Stimulated activated CD8-positive, alpha-beta memory T cell treated with anti-CD3 and anti-CD28 coated beads, Interleukin-4, amount 100 ng/mL, for 4 hours (primary cell): ENCODE measurements at places on chromosomes 7 and 10.

DNA sequence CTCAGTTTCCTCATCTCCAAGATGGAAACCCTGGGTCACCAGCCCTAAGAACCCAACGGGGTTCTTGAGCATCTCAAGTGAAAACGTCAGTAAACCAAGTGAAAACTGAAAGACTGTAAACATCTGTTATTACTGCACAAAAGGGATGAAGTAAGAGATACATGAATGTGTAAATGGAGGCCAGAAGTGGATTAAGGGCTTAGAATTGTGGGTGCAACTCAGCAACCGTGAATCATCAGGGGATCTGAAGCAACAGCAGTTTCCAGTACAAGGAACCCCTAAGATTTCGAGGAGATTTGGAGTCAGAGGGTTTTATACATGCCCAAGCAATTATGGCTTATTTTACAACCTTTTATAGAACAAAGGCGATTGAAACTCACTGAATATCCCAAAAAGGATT lies 95.7 kb upstream of the SVIL start:
- DNase-seq: no peak

DNA sequence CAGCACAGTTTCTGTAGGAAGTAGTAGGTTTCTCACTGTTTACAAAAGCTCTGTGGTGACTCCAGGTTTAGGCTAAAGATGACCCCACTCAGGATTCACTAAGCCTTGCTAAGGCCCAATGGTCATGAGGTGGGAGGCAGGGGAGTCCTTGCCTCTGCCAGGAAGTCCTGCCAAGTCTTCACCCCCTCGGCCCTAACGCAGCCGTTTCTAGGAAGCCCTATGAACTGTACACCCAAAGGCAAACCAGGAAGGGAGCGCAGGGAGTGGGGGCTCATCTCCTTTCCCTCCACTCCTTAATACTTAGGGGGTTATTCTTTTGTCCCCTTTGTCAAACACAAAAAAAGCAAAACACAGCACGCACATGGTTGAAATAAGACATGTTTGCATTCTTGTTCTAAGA lies 64.6 kb downstream of the CTBP2 start:
- no peak for DNase-seq

- no peak for DNase-seq
Measured at GRCh38 chr7:75922966-75923603, 8.1 kb downstream of the POR start.

DNA sequence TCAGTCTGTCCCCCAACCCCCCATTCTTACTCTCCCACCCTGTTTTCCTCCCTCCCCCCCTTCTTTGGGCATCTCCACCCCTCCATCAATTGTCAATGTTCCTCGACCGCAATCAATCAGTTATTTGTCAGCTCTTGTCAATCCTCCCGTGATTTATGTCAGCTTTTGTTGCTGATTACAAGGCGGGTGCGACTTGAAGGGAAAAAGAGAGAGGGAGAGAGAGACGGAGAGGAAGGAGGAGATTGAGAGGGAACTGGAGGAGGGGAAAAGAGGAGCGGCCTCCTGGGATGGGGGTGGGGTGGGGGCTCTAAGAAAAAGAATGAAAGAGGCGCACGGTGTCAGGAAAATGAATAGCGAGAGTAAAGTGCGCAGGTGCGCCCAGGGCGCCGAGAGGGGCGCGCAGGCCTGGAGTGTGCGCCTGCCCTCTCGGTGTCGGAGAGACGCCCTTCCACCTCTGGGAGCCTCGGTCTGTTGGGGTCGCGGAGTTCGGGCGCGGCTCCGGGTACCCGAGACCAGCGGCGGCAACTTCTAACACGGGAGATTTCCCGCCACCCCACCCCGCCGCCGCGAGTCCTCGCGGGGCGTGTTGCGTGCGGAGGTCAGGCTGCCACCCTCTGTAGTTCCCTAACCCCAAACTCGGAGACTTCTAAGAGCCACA lies 1.1 kb upstream of the ZNF503 start:
- DNase-seq: no peak

- DNase-seq: no peak
Measured at GRCh38 chr7:74280985-74281384, 8.2 kb upstream of the CLIP2 start.

- DNase-seq: no peak
Measured at GRCh38 chr7:143416565-143417149, 8.0 kb upstream of the EPHA1 start.

DNA sequence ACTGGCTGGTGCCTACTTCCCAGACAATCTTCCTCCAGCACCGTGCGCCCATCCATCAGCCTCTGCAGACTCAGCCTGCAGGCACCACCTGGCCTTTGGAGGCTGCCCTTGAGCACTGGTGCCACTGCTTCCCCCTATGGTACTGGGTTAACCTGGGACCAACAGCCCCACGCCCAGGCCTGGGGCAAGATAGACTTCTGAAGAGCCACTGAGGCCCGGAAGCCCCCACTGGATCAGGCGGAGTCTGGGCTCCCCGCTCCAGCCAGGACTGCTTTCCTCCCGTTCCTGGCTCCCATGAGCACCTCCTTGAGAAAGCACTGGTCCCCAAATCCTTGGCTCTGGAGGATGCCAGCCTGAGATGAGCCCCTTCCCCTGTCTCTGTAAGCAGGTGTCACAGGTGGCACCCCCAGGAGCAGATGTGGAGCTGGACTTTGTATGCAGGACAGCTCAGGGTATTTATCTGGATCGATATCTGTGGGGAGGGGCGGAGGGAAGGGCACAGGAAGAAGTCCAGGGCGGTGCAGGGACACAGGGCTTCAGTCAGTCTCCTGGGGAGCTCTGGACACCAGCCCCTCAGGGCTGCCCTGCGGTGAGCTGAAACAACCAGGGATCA lies 206.5 kb upstream of the PPP2R2D start:
- no peak for DNase-seq

DNA sequence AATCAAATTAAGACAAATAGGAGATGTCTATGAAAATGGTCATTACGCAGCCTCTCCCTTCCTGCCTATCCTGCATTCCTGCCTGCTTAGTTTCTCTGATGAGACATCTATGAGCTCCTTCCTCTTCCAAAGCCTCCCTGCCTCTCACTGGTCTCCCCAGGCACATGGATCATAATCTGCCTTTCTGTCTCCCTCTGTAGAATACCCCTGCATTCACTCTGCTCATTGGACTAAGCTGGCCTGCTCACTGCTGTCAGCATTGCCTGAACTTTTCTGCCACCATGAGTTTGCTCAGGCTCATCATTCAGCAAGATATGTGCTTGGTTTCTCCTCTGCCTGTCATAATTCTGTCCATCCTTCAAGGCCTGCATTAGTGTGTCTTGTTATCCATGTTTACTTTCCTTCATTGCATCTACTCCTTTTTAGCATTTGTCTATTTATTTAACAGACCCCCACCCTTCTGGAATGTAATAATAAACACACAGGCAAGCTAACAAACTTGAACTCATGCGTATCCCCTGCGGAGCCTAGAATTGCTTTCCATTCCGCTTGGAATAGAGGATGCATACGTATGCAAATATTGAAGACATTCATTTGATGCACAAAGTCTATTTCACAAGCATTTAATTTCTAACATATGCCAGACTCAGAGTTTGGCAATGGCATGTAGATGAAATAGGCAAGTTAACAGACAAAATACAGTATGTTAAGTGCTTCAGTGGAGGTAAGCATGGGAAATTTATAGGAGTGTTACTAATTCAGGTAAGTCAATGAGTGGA lies 88.3 kb downstream of the PTPRZ1 start:
- DNase-seq: no peak

- DNase-seq: no peak
Measured at GRCh38 chr7:139953229-139953628, 109.5 kb downstream of the PARP12 start.

GRCh38 chr7:73904219-73905137 lies 43.5 kb downstream of the TMEM270 start:
- DNase-seq: no peak

DNA sequence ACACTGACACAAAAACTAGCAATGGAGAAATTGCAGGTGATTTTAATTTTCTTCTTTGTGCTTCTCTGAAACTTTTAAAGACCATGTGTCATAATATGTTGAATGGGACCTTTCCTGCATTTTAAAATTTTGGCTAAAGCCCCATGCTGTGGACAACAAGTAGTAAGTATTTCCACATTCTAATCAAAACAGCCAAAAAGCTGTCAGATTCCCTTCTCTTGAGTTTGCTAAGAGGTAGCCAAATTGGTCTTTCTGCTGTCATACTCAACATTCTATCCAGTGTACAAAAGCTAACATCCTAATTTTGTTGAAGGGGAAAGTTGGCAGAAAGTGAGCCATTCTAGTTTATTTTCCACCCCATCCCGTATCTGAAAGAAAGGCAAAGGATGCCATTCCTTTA lies 447.6 kb downstream of the TFEC start:
- no peak for DNase-seq

DNA sequence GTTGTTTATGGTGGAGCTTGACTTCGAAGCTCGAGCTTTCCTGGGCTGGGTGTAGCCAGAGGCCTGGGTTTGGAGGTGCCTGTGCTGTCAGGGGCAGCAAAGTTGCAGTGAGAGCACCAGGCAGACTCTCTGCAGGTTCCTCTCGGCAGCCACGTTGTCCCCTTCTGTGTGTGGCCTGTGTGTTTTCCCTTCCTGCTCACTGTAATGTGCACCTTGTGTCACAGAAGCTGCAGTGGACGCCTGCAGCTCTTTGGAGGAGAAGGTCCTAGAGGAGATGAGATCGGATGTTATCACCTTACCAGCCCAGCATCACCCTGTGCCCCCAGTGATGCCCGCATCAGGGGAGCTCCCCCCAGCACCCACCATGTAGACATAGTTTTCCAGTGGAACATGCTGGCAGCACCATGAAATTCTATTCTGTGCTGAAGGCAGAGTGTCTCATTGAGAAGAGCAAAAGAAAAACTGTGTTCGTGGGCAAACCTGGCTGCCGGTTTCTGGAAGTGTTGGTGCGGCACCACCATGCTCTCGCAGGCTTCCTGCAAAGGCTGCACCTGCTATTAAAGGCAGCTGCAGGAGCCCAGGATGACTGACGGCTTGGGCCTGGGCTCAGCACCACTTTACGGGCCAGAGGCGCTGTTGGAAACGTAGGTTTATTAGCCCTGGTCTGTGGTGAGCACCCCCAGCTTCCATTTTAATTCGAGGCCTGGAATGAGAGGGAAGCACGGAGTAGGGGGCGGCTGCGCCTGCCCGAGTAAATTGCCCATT lies 609.8 kb upstream of the FOXK1 start:
- DNase-seq: no peak

DNA sequence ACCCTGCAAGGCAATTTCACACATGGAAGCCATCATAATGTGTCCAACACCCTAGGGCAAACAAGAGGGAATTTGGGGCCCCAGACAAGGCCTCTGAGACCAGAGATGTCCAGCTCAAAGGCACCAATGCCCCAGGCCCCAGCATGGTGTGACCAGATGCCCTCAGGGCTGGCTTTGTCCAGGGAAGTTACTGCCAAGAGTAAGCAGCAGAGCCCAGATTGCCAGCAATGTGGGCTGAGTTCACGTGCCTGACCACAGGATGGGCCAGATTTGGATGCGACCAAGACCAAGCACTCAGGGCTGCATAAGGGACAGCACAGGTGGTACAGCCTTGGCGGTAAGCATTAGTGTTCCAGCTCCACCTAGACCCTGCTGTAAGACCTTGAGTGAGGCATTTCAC lies 12.7 kb downstream of the MYOF start:
- DNase-seq: no peak

- DNase-seq: no peak
Measured at GRCh38 chr7:15780271-15780670, 93.8 kb upstream of the MEOX2 start.

GRCh38 chr7:23022258-23022769 lies 8.4 kb upstream of the HYCC1 start:
- DNase-seq: no peak

GRCh38 chr10:43211030-43211429 lies 55.8 kb downstream of the RASGEF1A start:
- no peak for DNase-seq

DNA sequence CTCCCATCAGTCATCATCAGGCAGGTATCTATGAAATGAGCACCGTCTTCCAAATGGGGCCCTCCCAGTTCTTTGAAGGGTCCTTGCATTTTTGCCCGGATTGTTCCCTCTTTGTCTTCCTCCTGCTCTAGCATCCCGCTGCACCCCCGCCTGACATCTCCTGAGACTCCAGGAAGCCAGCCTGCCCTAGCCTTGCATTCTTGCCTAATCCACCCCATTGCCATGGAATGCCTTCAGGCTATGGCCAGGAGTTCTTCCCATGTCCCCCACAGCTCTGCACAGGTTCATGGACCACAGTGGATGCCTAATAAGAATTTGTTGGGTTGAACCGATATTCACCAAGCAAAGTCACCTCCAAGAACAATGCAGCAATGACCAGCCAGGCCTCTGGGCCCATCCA lies 62.1 kb downstream of the ZMIZ1 start:
- DNase-seq: no peak

DNA sequence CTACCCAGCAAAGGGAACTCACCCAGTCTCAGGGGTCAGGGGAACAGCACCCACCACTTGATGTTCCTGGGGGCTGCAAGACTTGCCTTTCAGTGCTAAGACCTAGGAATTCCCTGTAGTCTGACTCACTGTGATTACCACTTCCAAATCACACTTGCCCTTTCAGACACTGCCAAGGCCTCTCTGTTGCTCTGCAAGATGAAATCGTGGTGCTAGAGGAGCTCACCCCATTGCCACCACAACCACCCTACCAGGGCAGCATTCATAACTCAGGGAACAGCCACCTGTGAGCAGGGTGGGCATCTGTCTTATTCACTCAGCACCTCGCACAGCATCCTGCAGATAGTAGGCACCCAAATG lies 36.5 kb downstream of the XPNPEP1 start:
- no peak for DNase-seq

GRCh38 chr10:49534670-49535381 lies 4.1 kb downstream of the ERCC6 start:
- no peak for DNase-seq

DNA sequence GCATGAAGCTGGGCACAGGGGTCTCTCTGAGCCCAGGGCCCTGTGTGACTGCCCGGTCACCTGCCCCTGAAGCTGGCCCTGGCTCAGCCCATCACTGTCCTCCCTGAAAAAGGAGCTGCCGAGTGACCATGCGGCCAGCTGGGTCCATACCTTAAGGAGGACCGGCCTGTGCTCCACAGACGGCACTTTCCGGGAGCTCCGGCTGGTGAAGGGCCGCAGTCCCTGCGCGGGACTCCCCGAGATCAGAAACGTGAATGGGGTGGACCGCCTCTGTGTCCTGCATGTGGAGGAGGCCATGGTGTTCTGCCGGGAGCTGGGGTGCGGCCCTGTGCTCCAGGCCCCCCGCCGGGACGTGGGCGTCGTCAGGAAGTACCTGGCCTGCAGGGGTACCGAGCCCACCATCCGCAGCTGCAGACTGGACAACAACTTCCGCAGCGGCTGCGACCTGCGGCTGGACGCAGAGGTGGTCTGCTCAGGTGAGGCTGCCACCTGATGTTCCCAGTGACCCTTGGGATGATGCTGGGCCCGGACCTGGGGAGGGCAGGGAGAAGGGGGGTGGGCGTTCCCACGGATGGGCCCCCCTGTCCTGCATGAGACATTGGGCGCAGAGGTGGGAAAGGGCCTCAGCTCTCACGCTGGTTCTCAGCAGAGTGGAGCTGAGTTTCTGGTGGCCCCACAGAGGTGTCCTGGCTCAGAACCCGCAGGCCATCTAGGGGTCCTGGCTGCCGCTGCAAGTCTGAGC lies 3.5 kb downstream of the SCART1 start:
- DNase-seq: no peak
